ENCODE measurements at places on chromosomes 2 and 18.

GRCh38 chr2:208363485-208363884 lies 43.1 kb upstream of the PTH2R start:
- DNase-seq, result peak; percentile 75

DNA sequence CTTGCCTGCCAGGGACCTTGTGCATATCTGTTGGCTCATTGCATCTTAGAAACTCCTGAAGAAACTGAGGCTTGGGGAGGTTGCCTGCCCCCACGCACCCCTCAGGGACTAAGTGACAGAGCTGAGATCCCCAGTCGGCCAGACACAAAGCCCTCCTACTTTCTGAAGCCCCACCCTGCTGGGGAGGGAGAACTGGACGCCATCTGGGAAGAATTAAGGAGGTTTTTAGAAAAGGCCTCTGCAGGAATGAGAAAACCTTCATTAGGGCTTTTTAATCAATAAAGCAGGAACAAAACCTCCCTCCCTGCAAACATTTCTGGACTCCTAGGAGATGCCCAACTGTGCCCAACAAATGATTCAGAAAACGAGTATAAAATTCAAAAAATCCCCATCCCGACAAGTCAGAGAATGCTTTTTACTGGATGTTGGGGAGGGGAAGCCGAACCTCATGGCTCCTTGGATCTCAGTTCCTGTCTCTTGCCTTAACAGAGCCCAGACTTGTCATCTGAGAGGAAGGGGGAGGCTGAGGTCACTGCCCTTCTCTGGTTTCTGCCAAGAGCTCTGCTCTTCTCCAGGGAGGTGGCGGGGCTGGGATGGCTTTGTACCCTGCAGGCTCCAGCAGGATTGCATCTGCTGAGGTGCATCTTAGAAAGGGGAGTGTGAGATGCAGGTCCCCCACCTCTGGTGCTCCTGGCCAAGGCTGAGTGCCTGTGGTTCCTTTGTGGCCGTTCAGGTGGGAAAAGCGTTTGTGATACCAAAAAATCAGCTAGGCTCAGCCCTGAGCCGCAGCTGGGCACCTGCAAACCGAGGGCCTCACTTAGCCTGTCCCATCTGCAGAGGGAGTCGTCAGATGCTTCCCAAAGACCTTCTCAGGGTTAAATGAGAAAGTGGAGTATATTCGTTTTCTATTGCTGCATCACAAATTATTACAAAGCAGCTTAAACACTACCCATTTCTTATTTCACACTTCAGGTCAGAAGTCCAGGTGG lies 142.4 kb downstream of the ZFP36L2 start:
- DNase-seq, result peak; percentile 58

DNA sequence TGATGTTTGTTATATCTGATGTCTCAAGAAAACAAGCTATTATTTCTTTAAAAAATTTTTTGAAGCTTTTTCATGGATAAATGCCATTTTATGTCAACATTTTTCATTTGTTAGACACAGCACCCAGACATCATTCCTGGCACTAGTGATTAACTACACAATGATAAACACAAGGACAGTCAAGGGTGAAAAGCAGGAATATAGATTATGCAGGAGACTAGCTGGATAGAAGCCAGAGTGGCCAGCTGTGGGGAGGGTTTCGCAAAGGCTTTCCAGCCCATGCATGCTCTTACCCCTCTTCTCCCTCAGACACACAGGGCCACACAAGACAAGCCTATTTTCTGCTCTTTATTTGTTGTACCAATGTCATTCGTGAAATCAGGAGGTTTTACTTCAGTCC lies 127.1 kb upstream of the TTC39C start:
- DNase-seq, result no peak

DNA sequence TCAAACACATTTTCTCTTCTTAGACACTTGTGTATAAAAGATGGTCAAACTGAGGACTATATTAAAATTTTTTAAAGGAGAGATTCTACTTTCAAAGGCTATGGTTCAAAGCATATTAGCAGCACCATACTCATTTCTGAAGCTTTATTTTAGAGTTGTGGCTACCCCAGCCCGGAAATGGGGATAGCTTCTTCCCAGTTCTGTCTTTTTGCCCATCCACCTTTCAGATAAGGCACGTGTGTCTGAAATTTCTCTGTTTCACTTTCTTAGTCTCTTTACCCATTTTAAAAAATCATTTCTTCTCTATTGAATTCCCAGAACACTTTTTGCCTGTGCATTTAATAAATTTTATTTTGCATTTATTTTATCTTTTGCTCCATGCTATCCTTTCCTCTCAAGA lies 431.5 kb downstream of the RNF144A start:
- DNase-seq, result no peak

GRCh38 chr2:211846036-211846400 lies 692.6 kb downstream of the ERBB4 start:
- no peak for DNase-seq

DNA sequence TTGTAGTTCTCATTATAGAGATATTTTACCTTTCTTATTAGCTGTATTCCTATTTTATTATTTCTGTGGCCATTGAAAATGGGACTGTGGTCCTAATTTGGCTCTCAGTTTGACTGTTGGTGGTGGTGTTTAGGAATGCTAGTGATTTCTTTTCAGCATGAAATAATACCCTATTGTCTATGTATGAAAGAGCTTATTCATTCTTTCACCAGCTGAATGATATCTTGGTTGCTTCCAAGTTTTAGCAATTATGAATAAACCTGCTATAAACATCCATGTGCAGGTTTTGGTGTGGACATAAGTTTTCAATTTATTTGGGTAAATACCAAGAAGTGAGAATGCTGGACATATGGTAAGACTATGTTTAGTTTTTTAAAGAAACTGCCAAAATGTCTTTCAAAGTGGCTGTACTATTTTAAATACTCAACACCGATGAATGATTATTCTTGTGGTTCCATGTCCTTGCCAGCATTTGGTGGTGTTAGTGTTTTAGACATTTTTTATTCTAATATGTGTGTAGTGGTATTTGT lies 501.6 kb upstream of the GYPC start:
- no peak for DNase-seq

DNA sequence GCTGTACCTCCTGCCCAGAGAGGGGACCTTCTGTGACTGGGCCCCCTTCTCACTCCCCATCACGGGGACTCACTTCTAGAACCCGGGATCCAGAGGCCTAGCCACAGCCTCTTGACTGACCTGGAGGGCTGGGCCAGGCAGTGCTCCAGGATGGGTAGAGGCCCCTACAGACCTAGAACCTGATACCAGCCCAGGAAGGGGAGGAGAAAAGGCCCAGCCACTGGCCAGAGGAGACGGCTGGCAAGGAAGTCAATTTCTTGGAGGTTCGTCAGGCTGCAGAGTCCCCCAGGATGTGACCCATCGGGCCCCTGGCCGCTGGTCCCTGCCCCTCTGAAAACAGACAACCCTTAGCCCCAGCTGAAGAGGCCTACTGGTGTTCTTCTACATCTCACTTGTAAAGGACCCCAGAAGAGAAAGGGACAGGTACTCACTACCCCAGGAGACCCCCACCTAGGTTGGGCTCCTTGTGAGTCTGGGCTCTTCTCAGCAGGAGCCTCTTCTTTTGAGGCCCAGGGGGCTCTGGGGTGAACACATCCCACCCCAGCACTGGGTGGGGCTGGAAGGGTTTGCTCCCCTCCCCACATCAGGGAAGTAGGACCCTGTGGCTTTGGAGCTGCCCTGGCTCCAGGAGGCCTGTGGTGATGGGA lies 86.0 kb downstream of the STPG4 start:
- DNase-seq, result no peak

DNA sequence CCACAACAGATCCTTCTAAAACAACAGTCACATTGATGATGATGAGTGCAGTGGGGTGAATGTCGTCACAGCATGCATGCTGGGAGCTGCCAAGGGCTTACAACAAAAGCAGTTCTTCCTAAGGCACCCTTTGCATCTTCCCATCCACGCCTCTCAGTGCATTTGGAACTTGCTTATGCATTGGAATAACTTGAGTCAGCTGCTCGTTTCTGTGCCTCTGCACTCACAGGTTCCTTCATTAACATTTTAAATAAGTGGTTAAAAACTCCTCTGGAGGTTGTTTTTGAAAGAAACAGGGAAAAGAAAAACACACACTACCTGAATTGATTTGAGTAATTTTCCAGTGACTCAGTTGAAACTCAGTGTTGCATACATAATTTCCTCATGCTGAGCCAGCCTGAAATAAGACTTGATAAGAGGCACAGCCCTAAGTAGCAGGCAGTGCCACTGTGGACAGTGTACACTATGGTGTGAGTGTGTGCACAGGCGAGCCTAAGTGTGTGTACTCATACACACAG lies 46.8 kb upstream of the TRIM43B start:
- DNase-seq, result no peak

GRCh38 chr2:149278161-149278871 lies 52.1 kb upstream of the LYPD6 start:
- DNase-seq, result no peak

GRCh38 chr2:15223887-15224286 lies 337.2 kb downstream of the NBAS start:
- DNase-seq, result peak; percentile 38

GRCh38 chr2:126656431-126657147 lies 631 bp downstream of the GYPC start:
- no peak for DNase-seq

- no peak for DNase-seq
Observed at GRCh38 chr2:217875138-217875537, 127.7 kb downstream of the TNS1 start.

- DNase-seq, result peak; percentile 92
Observed at GRCh38 chr2:43426305-43427031, 169.4 kb downstream of the THADA start.

DNA sequence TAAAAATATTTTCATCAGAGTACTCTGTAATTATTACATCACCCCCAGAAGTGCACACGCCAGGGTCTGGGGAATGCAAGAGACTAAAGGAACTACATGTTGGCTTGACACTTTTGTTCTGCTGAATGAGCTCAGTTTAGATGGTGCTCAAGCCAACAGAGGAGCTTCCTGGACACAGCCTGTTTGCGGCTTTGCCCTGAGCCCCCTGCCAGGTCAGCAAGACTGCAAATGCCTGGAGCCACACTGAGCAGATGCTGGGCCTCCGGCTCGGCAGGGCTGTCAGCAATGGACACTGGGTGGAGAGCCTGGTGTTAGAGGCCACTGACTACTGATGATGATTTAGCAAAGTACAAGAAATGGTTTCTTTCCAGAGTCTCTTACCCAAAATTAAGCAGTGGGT lies 31.9 kb downstream of the PTPN18 start:
- DNase-seq, result no peak

DNA sequence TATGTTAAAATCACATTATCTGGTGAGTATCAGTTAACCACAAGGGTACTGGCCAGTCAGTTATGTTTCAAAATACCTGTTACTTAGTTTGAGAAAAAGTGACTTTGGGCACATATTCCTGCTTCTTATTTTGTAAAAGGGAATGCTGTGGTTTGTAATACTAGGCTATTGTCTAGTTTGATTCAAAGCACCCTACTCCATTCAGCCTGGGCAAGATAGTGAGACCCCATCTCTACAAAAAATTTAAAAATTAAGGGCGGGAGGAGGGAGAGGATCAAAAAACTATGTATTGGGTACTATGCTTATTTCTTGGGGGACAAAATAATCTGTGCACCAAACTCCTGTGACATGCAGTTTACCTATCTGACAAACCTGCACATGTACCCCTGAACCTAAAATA lies 18.9 kb downstream of the MBD5 start:
- DNase-seq, result no peak

DNA sequence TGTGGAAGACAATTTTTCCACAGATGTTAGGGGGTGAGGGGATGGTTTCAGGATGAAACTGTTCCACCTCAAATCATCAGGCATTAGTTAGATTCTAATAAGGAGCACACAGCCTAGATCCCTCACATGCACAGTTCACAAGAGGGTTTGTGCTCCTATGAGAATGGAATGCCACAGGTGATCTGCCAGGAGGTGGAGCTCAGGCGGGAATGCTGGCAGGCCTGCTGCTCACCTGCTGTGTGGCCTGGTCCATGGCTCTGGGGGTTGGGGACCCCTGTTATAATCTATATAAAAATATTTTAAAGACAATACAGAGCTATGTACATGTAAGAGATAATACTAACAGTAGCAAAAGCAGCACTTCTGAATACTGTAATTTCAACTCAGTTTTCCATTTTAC lies 19.2 kb downstream of the CWC22 start:
- no peak for DNase-seq

DNA sequence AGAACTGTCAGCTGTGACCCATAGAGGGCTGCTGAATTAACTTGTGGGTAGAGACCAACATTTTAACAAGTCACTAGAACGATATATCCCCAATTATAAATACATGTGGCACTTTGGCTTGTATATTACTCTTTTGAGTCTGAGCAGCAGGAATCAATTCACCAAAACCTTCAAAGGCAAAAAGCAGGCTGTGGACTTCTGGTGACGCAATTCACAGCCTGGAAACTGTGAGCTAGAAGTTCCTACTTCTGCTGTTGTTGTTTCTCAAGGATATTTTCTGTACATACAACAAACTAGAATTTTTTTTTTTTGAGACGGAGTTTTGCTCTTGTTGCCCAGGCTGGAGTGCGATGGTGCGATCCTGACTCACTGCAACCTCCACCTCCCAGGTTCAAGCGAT lies 37.3 kb downstream of the PTCD3 start:
- no peak for DNase-seq

DNA sequence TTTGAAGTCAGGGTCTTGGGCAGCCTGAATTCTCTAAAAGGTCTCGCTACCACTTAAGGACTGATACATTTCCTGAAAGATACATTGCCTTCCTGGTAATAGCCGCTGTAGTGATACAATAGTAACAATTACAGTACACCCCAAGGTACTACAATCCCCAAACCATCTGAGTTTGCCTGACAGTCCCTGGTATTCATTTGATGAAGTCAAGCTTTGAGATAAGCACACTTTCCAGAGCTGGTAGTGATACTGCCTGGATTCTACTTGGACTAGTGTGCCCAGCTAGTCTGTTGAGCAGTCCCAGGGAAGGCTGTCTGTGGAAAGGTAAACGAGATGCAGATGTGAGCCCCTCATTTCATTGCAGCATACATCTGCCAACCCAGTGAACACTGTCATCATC lies 24.4 kb upstream of the ITGB6 start:
- no peak for DNase-seq

DNA sequence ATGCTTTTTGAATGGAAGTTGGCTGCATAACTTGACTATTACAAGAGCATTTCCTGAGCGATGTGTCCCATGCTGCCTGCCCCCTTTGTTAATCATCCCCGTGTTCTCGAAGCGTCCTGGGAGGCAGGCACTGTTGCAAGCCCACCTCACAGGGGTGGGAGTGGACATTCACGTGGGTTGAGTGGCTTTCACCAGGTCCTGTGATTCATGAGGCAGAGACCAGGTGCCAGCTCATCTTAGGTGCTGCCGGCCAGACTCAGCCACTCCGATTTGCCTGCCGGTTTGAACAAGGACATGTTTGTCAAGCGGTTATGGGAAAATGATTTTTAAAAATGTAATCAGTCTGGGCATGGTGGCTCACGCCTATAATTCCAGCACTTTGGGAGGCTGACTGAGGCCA lies 112.5 kb downstream of the ZNF532 start:
- DNase-seq, result no peak

GRCh38 chr2:96116424-96116878 lies at the start of gene ADRA2B:
ADRA2B (minus strand) TSS chr2:96116571; CDS start chr2:96116149, 422 bp downstream.
- DNase-seq, result no peak

- no peak for DNase-seq
Observed at GRCh38 chr2:61924895-61925663, 19.6 kb downstream of the COMMD1 start.

- no peak for DNase-seq
Observed at GRCh38 chr2:108967757-108968156, 21.3 kb downstream of the EDAR start.

- DNase-seq, result no peak
Observed at GRCh38 chr2:29010946-29011345, 29.8 kb downstream of the TOGARAM2 start.

Measured in fibroblast of skin of left biceps (primary cell).